ENCODE measurements at places on chromosomes 3 and 15.

GRCh38 chr3:100306695-100307094 lies 27.9 kb upstream of the NIT2 start:
- no peaks in the 10 kb centered on the region for H3K4me1 ChIP-seq
- no peaks in the 10 kb centered on the region for H3K36me3 ChIP-seq
- H3K4me3 ChIP-seq = no peak overlapping the region
- no peaks in the 10 kb centered on the region for H3K27me3 ChIP-seq
- H3K27ac ChIP-seq = no peak overlapping the region

GRCh38 chr15:73979636-73980035 lies 12.5 kb downstream of the STOML1 start:
- H3K27ac ChIP-seq = no peak overlapping the region
- H3K27me3 ChIP-seq = no peaks in the 10 kb centered on the region
- H3K4me3 ChIP-seq = no peak overlapping the region
- no peaks in the 10 kb centered on the region for H3K36me3 ChIP-seq
- peaks cover 6% of the 10 kb centered on the region for H3K4me1 ChIP-seq

- no peaks in the 10 kb centered on the region for H3K4me1 ChIP-seq
- no peak overlapping the region for H3K27ac ChIP-seq
- H3K36me3 ChIP-seq = no peaks in the 10 kb centered on the region
- DNase-seq = no peak
Observed at GRCh38 chr3:31284776-31285175, 247.9 kb upstream of the STT3B start.

DNA sequence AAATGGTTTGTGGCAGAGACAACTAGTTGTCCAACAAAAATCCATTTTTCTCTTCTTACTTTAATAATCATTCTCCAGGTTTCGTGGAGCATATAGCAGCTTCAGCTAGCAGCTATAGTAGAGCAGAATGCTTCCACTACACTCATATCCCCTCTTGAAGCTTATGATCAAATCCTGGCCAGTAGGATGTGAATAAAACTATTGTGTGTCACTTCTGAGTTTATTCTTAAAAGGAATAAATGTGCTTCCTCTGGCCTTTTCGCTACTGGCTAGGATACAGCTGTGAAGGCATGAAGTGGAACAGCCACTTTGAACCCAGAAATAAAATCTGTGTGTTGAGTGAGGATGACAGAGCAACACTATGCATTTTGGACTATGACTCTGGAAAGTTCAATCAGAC lies 7.8 kb upstream of the CPOX start:
- no peak for DNase-seq
- peak overlapping the region; percentile 15 for H3K27ac ChIP-seq
- no peaks in the 10 kb centered on the region for H3K36me3 ChIP-seq
- no peak overlapping the region for H3K4me3 ChIP-seq
- H3K4me1 ChIP-seq = peaks cover 5% of the 10 kb centered on the region

- DNase-seq = no peak
- H3K4me3 ChIP-seq = no peak overlapping the region
- peaks cover 66% of the 10 kb centered on the region for H3K36me3 ChIP-seq
- no peaks in the 10 kb centered on the region for H3K4me1 ChIP-seq
- H3K27ac ChIP-seq = no peak overlapping the region
Observed at GRCh38 chr15:59140422-59141226, 35.7 kb downstream of the CCNB2 start.

- no peak for DNase-seq
- H3K36me3 ChIP-seq = peaks cover 61% of the 10 kb centered on the region
- H3K4me3 ChIP-seq = no peak overlapping the region
- H3K27me3 ChIP-seq = no peaks in the 10 kb centered on the region
- H3K4me1 ChIP-seq = peaks cover 49% of the 10 kb centered on the region
Observed at GRCh38 chr15:93025625-93025982, 63.4 kb downstream of the RGMA start.

- DNase-seq = no peak
- no peak overlapping the region for H3K4me3 ChIP-seq
- no peaks in the 10 kb centered on the region for H3K27me3 ChIP-seq
- no peaks in the 10 kb centered on the region for H3K36me3 ChIP-seq
Observed at GRCh38 chr3:47000922-47001730, 21.7 kb downstream of the NBEAL2 start.

- H3K27ac ChIP-seq = no peak overlapping the region
- no peak for DNase-seq
- H3K4me3 ChIP-seq = no peak overlapping the region
- no peaks in the 10 kb centered on the region for H3K4me1 ChIP-seq
Observed at GRCh38 chr3:18199757-18200156, 225.4 kb downstream of the SATB1 start.

DNA sequence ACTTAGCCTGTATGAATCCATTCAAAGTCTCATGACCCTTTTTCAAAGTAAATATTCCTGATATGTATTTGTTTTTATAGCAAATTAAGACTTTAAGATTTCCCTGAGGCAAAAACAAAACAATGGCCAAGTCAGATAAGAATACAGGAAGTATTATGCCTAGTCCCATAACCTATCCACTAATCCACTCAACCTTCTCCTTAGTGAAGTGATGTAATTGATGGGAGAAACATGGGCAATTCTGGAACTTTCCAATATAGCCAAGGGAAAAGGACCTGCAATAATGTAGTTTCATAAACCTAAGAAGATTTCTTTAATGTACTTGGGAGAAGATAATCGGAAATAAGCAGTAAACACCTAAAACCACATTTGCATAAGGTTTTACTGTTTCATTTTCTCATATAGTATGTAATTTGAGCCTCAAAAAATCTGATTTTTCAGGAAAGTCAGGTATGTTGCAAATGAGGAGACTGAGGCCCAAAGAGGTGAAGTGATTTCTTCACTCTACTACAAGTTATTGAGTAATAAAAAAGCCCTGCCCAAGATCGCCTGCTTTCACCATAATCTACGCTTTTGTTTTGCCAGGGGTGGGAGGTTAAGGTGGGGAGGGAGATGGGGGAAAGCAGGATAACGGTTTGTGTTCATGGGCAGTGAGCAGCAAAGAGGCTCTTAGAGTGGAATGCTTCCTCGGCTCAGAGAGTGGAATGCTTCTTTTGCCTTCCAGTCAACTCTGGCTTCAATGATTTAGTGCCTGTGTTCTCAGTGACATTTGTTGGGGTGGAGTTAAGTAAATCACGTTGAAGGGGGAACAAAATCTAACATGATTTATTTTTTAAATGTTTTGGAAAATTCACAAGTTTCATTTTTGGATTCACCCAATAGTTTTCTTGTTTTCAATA lies 95.0 kb upstream of the FNDC3B start:
- no peak for DNase-seq
- no peaks in the 10 kb centered on the region for H3K4me1 ChIP-seq
- H3K36me3 ChIP-seq = no peaks in the 10 kb centered on the region

DNA sequence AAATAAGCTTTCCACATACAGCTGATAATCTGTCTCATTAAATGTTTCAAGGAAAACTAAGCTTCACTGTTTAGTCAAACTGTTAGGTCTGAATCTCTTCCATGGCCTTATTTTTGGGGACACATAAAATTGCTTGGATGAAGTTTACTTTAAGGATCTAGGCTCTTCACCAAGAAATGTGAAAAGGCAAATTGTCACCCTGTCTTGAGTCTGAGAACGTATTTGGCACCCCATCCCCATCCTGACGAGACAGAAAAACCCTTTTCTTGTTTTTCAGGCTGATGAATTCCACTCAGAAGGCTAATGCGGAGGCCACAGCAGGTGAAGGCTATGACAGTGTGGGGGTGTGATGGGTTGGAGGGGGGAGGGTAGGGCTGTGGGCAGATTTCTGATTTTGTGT lies 226.6 kb downstream of the GREM1 start:
- H3K27ac ChIP-seq = no peak overlapping the region
- H3K27me3 ChIP-seq = no peaks in the 10 kb centered on the region
- DNase-seq = no peak
- no peaks in the 10 kb centered on the region for H3K4me1 ChIP-seq

DNA sequence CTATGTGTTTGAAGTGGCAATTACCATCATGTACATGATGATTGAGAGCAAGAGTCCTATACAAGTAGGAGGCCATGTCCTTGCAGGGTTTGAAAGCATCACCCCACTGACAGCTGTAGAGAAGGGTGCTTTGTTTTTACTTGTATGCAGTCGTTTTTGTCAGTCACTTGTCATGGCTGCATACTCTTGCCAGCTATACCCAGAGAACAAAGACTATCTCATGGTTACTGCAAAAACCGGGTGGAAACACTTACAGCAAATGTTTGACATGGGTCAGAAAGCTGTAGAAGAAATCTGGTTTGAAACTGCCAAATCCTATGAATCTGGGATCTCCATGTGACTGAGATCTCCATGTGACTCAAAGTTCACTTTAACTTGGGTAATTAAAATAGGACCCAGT lies 6.9 kb upstream of the PSMA4 start:
- no peaks in the 10 kb centered on the region for H3K4me1 ChIP-seq
- DNase-seq = no peak
- H3K27ac ChIP-seq = no peak overlapping the region
- H3K36me3 ChIP-seq = no peaks in the 10 kb centered on the region

GRCh38 chr3:72322264-72322976 lies 525.8 kb downstream of the SHQ1 start:
- H3K36me3 ChIP-seq = no peaks in the 10 kb centered on the region
- no peak for DNase-seq
- H3K4me1 ChIP-seq = peaks cover 9% of the 10 kb centered on the region
- no peak overlapping the region for H3K27ac ChIP-seq
- no peak overlapping the region for H3K4me3 ChIP-seq
- H3K27me3 ChIP-seq = no peaks in the 10 kb centered on the region

- H3K36me3 ChIP-seq = no peaks in the 10 kb centered on the region
- no peaks in the 10 kb centered on the region for H3K27me3 ChIP-seq
- no peak for DNase-seq
- H3K4me3 ChIP-seq = peak overlapping the region; percentile 92
Observed at GRCh38 chr3:69738859-69739203, 433 bp upstream of the MITF start.

- no peaks in the 10 kb centered on the region for H3K27me3 ChIP-seq
- no peak overlapping the region for H3K4me3 ChIP-seq
- no peaks in the 10 kb centered on the region for H3K36me3 ChIP-seq
- no peak overlapping the region for H3K27ac ChIP-seq
Observed at GRCh38 chr3:48565186-48565585, 1.6 kb upstream of the UCN2 start.

DNA sequence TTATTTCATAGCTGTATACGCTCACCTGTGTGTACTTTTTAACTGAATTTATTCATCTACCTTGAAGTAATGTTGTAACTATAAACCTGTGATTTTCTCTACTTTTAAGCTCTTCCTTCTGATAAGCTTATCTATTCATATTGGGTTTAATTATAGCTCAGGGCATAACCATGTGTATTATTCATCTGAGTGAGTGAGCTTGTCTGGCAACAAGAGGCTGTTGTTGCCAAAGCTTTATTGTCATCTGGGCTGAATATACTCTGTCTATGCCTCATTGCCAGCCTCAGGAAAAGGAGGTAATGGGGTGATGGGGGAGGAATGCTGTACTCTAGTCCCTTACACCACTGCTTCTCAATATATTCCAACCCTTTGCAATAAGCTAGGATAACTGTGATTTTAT lies 292.4 kb downstream of the UBE2E2 start:
- H3K27me3 ChIP-seq = no peaks in the 10 kb centered on the region
- H3K4me1 ChIP-seq = no peaks in the 10 kb centered on the region
- no peaks in the 10 kb centered on the region for H3K36me3 ChIP-seq
- H3K27ac ChIP-seq = no peak overlapping the region
- DNase-seq = no peak

GRCh38 chr15:71116942-71117341 lies 1.7 kb downstream of the THSD4 start:
- H3K4me1 ChIP-seq = no peaks in the 10 kb centered on the region
- no peak overlapping the region for H3K4me3 ChIP-seq
- H3K27ac ChIP-seq = no peak overlapping the region
- H3K36me3 ChIP-seq = no peaks in the 10 kb centered on the region

DNA sequence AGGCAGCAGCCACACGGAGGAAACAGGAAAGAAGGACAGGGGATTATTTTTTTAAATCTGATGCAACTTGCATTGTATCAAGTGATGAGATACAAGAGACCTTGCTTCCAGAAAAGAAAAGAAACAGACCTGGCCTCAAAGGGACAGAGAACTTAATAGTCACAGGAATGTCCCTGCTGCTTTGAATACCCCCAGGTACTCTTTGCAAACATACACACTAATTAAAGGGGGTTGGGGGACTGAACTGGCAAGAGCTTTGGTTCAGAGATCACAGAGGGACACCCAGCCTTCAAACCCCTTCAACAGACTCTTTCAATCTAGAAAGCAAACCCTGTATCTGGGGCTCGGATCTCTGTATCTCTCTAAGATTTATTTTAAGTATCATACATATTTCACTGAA lies 18.0 kb downstream of the TNIK start:
- H3K27ac ChIP-seq = no peak overlapping the region
- no peaks in the 10 kb centered on the region for H3K36me3 ChIP-seq
- H3K4me3 ChIP-seq = no peak overlapping the region
- DNase-seq = no peak
- no peaks in the 10 kb centered on the region for H3K27me3 ChIP-seq

- H3K4me1 ChIP-seq = no peaks in the 10 kb centered on the region
- no peak overlapping the region for H3K4me3 ChIP-seq
- H3K36me3 ChIP-seq = no peaks in the 10 kb centered on the region
- no peak for DNase-seq
- H3K27me3 ChIP-seq = no peaks in the 10 kb centered on the region
- H3K27ac ChIP-seq = no peak overlapping the region
Observed at GRCh38 chr3:54983266-54984099, 55.6 kb upstream of the LRTM1 start.

DNA sequence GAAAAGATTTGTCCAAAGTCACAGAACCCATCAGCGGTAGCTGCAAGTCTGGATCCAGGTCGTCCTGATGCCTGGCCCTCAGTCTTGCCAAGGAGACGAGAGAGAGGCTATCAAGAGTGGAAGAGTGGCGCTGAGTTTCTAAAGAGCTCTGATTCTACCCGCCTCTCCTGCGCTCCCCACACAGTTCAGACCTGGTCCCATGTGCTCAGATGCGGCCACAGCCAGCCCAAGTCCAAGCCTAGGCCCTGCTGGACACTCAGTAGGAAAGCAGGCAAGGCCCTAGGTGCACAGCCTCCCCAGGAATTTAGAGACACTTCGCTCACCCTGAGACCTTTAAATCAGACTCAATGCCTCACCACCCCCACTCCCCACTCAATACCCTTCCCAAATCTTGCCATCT lies 32.4 kb downstream of the CCDC12 start:
- no peak overlapping the region for H3K4me3 ChIP-seq
- no peak overlapping the region for H3K27ac ChIP-seq
- H3K36me3 ChIP-seq = no peaks in the 10 kb centered on the region
- no peaks in the 10 kb centered on the region for H3K27me3 ChIP-seq
- no peak for DNase-seq

DNA sequence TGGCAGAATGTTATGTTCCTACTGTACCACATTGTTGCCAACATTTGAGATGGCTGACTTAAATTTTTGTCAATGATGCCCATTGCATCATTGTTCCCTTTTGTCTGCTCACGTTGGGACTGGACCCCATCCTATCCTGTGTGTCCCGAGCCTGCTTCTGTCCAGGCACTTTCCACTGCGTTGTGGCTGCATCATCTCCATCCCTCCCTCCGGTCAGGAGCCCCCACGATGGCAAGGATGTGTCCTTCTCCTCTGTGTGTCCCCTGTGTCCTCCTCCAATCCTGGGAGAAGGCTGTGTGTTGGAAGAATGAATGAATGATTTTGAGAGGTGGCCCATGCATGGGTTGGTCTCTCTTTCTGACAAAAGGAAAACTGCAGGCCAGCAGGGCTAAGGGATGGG lies 19.4 kb upstream of the MRPS22 start:
- H3K36me3 ChIP-seq = no peaks in the 10 kb centered on the region
- H3K27ac ChIP-seq = no peak overlapping the region
- H3K4me1 ChIP-seq = peaks cover 5% of the 10 kb centered on the region
- no peak for DNase-seq
- peaks cover under 1% of the 10 kb centered on the region for H3K27me3 ChIP-seq

GRCh38 chr3:121718205-121718846 lies 31.2 kb downstream of the GOLGB1 start:
- no peaks in the 10 kb centered on the region for H3K27me3 ChIP-seq
- DNase-seq = no peak
- no peak overlapping the region for H3K4me3 ChIP-seq
- no peak overlapping the region for H3K27ac ChIP-seq
